ENCODE measurements at places on chromosomes 4 and X.
A peak's percentile ranks its signal among the peaks of the same experiment; 100 is the strongest.

DNA sequence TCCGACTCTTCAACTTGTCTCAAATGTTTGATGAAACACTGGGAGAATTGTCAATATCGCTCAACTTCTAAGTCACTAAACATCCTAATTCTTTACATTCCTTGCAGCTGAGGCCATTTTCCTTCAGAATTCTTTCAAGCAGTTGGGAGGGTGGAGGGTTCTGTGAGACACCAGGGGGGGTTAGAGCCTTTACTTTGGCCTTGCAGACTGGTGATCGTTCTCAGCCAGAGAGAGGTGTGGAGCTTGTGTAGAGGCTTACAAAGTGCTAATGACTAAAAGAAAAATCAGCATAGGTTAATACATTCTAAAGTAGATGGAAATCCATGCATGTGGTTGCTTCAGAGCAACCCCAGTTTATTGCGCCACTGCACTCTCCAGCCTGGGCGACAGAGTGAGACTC, 21.3 kb upstream of the SOX3 start:
- DNase-seq: no peak

DNA sequence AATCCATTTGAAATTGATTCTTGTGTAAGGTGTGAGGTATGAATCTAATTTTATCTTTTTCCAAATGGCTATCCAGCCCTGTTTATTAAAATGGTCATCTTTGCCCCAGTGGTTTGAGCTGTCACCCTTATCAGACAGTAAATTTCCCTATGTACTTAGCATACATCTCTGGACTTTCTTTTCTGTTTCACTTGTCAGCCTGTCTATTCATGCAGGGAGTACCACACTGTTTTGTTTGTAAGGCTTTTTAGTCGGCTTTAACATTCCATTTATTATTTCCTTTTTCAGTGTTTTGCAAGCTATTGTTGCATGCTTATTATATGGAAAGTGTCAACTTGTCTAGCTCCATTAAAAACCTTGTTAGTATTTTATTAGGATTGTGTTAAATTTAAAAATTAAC, 155.8 kb downstream of the STAG2 start:
- no peak for DNase-seq

GRCh38 chrX:75522565-75523431, at the start of gene ZDHHC15:
Gene ZDHHC15 (minus strand): TSS chrX:75523037. CDS start chrX:75523024, 13 bp downstream.
- DNase-seq: peak; percentile 71

GRCh38 chrX:38163193-38163592, 57.5 kb downstream of the SRPX start:
- DNase-seq: no peak

DNA sequence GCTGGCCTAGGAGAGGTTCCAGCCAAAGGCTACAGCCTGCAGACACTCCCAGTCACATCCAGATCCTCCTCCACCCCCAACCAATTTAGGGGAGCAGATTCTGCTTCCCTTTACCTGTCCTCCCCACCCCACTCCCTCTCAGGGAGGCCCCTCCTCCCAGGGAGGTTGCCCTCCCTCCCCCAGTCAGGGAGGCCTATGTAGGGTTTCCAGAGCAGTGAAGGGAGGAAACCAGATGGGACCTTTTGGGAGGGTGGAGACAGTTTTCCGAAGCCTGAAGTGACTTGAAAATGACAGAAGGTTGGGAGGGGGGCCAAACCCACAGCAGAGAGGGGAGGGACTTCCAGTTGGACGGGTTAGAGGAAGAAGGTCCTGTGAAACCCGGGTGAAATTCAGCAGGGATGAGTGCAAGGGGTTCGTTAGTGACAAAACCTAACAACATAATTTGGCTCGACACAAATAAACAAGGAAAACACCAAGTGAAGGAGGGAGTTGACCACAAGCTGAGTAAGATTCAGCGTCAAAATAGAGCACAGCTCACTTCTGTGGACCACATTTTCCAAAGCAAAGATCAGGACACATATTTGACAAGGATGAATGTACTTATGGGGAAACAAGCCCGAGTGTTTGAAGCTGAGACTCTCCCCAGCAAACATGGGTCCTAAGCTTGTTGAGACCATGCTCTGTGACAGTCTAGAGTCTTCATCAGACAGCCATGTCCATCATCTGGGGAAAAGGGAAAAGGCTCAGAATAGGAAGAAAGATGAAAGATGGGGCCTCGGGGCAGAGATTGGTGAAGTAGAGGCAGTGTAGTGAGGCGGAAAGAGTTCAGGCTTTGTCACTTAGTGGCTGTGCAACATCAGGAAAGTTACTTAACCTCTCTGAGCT, 46.4 kb downstream of the PRPS1 start:
- DNase-seq: no peak
